ENCODE measurements at places on chromosomes 11 and 22. TPM values are rescaled to one million over a fixed set of nuclear protein-coding genes. Genes with fewer than 3 reads are reported as not detected.

Gene DNAJB7
- not detected for total RNA-seq

Gene MUC15
- not detected for total RNA-seq

Gene TLCD5
- total RNA-seq, result 8.3 TPM

Gene FIBIN
- 7.0 TPM for total RNA-seq

Gene OR6A2
- not detected for total RNA-seq

Gene RBMXL2
- not detected for total RNA-seq

Gene PPFIBP2
- total RNA-seq, result 26.1 TPM

Gene COMT
- total RNA-seq, result 104 TPM

Gene SCGB2A2
- not detected for total RNA-seq

Gene MRTFA
- total RNA-seq, result 13.2 TPM

Gene SMIM35
- total RNA-seq, result not detected

Gene SEZ6L
- 0.10 TPM for total RNA-seq

All from heart right ventricle (tissue), 16 donors.